ENCODE measurements at places on chromosomes 6 and 20.

GRCh38 chr6:73665686-73666319 lies 12.0 kb upstream of the SLC17A5 start:
- DNase-seq = no peak

DNA sequence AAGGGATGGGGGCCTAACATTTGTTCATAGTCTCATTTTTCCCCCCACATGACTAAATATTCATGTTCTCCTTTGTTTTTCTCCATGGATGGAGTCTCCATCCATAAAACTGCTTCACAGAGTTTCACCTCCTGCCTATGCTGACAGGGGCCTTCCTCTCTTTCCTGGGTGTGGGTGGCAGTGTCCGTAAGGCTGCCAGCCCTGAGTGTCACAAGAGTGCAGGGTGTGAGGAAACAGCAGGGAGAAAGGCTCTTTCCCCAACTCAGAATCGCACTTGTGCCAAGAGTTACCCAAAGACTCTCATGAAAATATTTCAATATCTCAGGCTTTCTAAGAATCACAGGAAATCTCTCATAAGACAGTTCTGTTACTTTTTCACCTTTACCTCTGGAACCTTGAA lies 346.2 kb upstream of the MMS22L start:
- DNase-seq = no peak

GRCh38 chr20:62595491-62595890 lies 46.8 kb upstream of the SLCO4A1 start:
- no peak for DNase-seq

DNA sequence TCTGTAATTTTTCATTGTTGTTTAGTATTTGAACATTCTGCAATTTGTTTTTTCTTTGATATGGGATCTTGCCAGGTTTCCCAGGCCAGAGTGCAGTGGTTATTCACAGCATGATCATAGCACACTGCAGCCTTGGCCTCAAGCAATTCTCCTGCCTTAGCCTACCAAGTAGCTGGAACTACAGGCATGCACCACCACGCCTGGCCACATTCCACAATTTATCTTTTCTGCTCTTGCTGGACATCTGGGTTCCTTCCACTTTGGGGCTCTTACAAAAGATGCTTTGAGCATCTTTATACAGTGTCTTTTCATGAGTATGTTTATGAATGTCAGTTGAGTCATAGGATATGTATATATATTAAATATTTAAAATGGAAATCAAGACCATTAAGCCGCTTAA lies 42.0 kb downstream of the PGM3 start:
- DNase-seq = no peak

DNA sequence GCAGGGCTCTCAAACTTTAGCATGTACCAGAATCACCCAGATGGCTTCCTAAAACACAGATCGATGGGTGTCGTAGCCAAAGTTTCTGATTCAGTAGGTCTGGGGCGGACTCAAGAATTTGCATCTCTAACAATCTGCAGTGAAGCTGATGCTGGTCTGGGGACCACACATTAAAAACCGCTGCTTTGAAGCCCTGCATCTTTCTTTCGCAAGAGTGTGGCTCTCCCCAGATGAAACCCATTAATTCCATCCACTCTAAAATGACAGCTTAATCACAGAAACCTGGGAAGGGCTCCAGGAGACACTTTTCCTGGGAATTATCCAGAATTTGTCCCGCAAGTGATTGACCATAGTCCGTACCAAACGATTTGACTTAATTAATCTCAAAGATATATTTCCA lies 319.8 kb upstream of the PLCB4 start:
- no peak for DNase-seq

GRCh38 chr20:16438100-16438499 lies 135.1 kb downstream of the KIF16B start:
- DNase-seq = no peak

DNA sequence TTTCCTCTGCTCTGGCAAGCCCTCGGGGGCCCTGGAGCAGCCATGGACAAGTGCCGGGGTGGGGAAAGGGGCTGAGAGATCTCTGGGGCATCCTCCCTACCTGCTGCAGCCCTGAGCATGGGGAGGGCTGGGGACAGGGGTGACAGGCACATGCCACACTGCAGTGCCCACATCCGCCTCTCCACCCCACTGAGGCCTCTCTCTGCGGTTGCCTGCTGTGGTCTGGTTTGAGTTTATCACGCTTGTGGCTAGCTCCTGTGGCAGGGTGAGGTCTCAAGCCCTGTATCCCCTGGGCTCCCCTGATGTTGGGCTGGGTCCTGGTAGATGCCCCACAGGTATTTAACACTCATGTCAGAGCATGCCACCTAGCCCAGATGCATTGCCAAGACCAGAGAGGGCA lies 52.9 kb upstream of the MLN start:
- DNase-seq = no peak

DNA sequence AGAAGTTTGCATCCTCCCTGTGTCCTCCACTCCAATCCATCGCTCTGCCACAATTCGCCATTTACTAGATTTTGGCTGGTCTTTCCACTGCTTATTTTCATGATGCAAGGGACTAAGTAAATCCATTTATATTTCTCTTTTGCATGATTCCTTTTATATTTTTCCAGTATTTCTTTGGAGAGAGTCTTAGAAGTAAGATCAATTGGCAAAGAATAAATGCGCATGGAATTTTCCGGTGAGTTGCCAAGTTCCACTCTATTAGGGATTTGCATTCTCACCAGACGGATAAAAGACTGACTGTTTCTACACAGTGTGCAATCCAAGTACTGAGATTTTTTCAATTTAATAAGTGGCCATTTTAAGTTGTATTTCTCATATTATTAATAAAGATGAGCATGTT lies 91.7 kb upstream of the PHACTR3 start:
- no peak for DNase-seq

DNA sequence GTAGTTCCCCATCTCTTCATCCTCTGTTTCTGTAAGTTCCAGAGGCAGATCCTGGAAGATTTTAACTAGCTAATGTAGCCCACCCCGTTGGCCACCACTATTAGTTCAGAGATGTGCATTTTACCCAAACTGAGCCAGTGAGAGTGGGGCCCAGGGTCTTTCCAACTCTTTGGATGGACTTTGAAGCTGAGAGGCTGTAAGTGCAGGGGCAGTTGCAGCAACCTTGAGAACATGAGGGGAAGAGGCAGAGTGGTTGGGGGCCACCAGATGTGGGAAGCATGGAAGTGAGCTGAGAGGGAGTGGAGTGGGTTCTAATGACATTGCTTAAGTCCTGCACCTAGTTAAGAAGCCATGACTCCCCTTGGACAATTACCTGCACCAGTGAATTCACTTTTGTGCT lies 72.2 kb downstream of the CDH26 start:
- DNase-seq = no peak

- DNase-seq = no peak
These were observed 128.0 kb downstream of the RIN2 start for GRCh38 chr20:19885939-19886660.

- no peak for DNase-seq
These were observed 297.8 kb downstream of the ZFAND3 start for GRCh38 chr6:38117281-38117680.

DNA sequence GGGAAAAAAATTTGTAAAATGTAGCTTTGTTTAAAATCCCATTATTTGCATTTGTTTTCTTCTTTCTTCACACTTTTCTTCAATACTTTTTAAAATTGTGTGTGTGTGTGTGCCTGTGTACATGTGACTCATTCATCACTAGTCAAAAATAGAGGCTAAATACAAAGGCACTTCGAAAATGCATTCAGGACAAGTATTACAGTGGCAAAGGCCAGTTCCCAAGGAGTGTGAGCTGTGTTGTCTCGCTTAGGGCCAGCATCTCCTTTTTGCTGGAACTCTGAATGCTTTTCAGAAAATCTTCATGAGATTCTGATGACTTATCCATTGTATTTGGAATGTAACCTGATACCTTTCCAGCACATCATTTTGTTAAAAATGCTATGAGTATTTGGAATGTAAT lies 288.5 kb upstream of the CNR1 start:
- no peak for DNase-seq

- DNase-seq = no peak
These were observed 1.8 kb upstream of the YTHDF1 start for GRCh38 chr20:63217706-63218105.

- DNase-seq = no peak
These were observed 5.7 kb upstream of the KCNK15 start for GRCh38 chr20:44739942-44740341.

- DNase-seq = no peak
These were observed 34.6 kb downstream of the REPS1 start for GRCh38 chr6:138953451-138953850.

DNA sequence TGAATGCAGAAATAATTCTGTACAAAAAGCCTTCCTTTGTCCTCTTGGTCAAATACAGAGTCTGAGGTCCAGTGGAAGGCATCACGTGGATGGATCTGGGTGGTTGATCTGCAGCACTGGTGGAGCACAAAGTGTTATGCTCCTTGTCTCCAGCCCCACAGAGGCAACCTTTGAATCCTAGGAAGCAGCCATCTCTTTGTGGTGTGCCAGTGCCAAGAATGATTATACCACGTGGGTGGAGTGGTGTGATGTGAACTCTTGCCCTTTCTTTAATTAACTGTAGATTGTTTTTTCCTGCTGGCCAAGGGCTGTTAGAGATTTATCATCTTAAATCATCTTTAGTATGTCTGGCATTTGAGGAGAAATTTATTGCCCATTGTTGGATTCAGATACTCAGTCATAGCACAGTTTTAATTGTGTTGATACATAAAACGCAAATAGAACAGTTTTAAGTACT lies 31.1 kb downstream of the NCOA7 start:
- no peak for DNase-seq

DNA sequence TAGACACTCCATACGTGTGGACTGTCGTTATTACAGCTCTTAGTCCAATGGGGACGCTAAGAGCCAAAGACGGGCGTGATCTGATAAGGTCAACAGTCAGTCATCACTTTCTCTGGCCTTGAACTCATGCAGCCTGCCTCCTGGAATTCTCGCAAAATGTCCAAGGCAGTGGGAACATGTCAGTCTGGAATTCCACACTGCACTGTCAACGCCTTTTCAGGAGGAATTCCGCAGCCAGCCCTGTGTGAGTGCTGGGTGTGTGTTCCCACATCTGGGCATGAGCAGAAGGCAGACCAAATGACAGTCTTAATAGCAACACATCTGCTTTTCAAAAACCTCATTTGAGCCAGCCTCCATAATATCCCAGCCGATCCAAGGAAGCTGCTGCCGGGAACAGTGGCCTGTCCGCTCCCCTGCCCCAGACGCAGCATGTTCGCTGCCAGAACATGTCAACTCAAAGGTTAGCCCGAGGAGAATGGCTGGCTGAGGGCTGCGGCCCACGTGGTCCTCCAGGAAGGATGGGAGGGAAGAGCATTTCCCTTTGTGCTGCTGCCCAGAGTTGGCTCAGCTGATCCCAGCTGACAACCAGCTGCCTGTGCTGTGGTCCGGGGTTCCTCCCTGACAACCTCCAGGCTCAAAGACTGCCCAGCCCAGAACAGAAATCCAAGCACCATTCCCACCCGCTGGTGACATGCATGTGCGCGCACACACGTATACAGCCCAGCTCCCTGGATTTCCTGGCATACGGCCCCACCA lies 103.1 kb downstream of the SULF2 start:
- DNase-seq = no peak

DNA sequence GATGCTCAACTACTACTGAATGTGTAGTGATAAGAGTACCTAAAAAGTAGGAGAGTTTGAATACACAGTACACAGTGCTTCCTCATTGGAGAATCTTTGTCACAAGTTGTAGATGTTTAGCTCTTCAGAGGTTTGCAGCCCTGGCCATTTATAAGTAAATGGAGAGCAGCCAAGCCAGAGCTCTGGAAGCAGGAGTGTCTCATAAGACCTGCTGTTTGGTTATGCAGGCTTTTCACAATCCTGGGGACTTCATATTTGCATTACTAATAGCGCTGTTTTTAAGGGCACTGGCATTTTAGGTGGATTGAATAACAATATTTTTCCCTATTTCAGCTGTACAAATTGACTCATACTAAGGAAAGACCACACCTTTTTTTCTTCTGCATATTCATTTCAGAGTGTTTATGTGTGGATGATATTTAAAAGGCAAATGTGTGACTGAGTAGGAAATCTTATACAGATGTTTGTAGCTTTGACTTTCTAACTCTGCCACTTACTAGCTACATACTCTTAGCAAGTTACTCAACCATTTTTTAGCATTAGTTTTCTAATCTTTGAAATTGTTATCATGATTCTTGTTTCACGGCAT lies 730.5 kb upstream of the MAP3K7 start:
- no peak for DNase-seq

GRCh38 chr6:34108176-34108575 lies 37.7 kb downstream of the GRM4 start:
- no peak for DNase-seq

GRCh38 chr20:10853176-10853575 lies 179.4 kb upstream of the JAG1 start:
- DNase-seq = no peak

- no peak for DNase-seq
These were observed 35.9 kb downstream of the DUSP22 start for GRCh38 chr6:328136-328670.

DNA sequence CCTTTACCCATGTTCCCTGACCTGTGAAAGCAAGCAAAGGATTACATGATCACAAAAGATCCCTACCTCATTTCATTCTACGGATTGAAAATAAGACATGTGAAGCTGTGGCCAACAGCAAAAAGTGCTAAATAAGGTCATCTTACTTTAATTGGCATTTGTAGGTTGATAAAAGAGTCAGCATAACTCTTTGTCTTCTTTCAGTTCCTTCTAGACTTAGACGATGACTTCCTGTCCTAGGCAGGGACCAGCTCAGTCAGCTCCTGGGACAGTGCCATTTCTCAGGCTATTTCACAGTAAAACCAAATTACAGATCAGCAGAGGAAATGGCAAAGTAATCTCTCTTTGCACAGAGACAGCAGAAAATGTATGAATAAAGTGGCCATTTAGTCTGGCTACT lies 480.7 kb downstream of the RFPL4B start:
- DNase-seq = no peak

DNA sequence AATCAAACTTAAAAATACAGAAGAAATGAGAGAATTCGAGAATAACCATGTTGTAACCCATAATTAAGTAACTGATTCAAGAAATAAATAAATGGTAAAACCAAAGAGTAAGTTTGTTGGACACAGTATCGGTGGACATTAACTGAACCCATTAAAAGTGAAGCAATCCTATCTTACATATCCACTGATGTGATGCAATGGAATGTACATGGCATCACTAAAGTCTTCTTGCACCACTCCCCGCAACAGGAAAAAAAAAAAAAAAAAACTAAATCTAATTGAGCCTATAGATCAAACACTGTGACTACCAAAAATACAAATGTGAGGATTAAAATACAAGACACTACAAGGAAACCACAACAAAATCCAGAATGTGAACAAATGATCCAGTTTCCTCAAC lies 7.9 kb downstream of the SNX14 start:
- DNase-seq = no peak
